ENCODE measurements at places on chromosomes 3 and 15.

- DNase-seq: no peak
Measured at GRCh38 chr3:198079771-198080520, 119.9 kb downstream of the LMLN start.

DNA sequence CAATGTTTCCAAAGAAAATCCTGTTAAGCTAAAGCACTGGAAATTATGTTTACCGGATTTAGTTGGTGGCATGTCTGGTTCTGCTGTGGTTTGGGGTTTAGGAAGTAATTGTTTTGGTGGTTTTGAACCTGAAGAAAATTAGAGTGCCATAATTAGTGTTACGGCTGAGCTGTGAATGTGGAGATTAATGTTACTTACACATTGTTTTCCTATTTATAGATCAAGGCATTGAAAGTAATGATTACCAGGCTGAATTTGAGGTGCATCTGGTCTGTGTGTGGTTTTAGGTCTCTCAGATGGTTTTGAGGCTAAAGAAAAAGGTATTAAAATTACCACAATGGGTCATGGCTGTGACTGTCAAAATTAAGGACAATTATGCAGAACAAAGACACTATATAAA, 128.9 kb downstream of the TFG start:
- DNase-seq: no peak

DNA sequence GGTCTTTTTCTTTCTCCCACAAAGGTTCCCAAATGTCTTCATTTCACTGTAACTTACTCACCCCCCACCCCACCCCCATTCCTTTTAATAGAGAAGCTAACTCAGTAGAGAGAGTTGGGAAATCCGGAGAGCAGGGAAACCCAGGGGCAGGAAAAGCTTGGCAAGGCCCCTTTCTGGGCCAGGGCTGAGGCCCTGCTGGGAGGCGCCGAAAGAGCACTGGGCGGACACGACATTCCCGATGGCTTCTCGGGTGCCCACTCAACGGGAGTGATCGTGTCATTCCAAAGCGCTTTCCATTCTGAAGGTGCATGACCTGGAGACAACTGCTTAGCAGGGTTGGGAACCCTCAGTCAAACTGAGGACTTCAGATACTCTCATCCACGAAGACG, 1.6 kb upstream of the DALRD3 start:
- DNase-seq: no peak

- no peak for DNase-seq
Measured at GRCh38 chr3:125318167-125318865, 56.8 kb downstream of the ZNF148 start.

- DNase-seq: no peak
Measured at GRCh38 chr3:100159331-100160153, 45.2 kb upstream of the FILIP1L start.

DNA sequence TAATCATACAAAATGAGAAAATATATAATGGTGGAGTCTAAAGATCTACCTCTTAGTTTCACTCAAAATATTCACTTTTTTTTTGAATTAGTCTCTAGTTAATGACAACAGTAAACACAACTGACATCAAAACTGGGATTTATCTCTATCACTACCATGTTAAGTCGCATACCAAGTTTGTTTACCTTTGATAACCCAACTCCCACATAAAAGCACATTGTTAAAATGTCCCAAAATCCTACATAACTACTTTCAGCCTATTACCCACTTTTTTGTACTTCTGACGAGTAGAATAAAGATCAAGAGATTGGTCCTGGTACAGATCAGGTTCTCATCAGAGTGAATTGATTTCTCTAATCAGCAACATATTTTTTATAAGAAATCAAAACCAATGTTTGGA, 518.5 kb downstream of the EPHA3 start:
- DNase-seq: no peak

DNA sequence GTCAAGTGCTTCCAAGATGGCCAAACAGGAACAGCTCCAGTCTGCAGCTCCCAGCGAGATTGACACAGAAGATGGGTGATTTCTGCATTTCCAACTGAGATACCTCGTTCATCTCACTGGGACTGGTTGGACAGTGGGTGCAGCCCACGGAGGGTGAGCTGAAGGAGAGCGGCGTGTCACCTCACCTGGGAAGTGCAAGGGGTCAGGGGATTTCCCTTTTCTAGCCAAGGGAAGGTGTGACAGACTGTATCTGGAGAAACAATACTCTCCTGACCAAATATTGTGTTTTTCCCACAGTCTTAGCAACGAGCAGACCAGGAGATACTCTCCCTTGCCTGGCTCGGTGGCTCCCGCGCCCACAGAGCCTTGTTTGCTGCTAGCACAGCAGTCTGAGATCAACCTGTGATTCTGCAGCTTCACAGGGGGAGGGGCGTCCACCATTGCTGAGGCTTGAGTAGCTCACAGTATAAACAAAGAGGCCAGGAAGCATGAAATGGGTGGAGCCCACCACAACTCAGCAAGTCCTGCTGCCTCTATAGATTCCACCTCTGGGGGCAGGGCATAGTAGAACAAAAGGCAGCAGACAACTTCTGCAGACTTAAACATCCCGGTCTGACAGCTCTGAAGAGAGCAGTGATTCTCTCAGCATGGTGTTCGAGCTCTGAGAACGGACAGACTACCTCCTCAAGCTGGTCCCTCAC, 293.5 kb upstream of the SUCLG2 start:
- peak; percentile 52 for DNase-seq

DNA sequence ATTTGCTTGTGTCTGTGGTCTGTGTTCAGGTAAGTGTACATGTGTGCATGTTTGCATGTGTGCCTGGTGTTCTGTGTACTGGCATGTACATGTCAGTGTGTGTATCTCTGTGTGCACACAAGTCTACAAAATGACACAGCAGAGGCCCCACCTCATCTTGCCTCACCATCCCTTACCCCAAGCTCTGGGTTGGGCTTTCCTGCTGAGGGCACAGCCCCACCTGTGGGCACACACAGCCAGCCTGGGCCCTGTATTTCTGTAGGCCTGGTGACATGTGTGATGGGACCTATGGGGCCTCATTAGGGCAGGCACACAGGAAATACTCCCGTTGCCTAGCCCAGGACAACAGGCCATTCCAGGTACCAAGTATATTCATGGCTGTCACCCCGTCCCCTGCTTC, 13.5 kb downstream of the VIPR1 start:
- no peak for DNase-seq

- DNase-seq: no peak
Measured at GRCh38 chr15:69807721-69808120, 290.0 kb downstream of the TLE3 start.

- DNase-seq: no peak
Measured at GRCh38 chr3:112374333-112374734, 41.4 kb downstream of the CD200 start.

DNA sequence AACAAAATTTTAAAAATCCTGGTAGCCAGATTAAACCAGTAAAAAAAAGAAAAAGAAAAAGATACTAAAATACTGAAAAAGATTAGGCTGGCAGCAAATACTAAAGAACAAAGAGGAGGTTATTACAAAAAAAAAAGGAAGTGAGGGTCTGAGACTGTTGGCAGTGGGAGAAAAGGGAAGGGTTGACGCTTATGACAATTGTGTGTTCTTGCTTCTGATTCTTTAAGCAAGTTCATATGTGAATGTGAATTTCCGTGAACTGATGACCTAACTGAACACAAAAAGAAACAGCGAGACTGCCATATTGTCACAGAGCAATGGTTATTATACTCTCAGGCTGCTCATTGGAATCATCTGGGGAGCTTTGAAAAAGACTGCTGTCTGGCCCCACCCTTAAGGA, 56.5 kb downstream of the ATP13A4 start:
- DNase-seq: no peak

Data from stimulated activated naive CD8-positive, alpha-beta T cell treated with anti-CD3 and anti-CD28 coated beads, Interleukin-15, amount 100 ng/mL, for 72 hours (primary cell).